ENCODE measurements at places on chromosomes 4 and X.

DNA sequence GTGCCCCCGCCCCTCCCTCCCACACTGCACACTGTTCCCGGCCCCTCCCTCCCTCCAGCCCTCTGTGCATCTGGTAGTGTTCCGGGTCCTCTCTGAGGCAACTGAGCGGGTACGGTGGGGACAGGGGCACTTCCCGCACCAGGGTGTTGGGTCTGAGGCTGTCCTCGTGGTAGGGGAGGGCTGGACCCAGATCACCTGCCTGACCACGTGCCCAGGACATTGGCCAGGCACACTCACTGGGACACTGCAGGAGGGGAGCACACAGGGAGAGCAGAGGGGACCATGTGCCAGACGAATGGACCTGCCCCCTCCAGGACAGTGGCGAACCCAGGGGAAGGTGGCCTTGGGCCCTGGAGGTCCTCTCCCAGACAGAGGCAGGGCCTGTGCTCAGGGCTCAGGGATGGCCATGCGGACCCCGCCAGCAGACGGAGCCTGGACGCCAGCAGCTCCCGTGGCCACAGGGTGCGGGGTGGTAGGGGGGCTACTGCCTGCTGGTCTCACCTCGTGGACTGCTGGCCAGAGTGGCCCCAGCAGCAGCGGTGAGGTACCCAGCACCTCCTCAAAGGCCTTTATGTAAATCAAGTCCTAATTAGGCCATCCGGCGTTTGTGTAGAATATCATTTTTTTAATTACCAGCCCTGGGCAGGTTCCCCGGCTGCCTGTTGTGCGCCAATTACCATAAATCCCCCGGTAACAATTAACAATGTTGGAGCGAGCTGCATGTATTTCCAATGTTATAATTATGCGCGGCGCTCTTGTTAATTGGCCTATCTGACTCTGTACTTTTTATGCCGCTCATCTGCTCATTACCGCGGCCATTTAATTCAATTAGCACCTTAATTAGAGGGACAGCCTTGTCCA is 106.9 kb downstream of the FAM53A start:
- no peak for DNase-seq

DNA sequence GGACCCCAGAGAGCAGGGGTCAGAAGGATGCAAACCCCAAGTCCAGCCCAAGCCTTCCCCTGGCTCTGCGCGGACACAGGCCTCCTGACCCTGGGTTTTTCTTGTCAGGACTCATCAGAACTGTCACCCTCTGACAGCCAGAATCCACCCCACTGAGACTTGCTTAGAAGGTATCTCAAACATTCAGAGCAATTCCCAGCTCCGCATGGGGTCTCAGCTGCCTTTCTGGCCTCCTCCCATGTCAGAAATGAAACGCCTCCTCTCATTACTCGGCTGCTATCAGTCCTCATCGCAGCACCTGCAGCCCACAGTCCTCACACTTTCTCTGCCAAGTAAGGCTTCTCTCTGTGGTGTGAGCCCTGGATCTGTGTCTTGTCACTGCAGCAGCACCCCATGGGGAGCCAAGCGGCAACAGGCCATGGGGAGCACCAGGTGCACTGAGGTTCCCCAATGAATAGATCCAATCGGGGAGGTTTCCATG is 97.8 kb downstream of the WFS1 start:
- no peak for DNase-seq

GRCh38 chr4:15352524-15352923 is 75.3 kb upstream of the C1QTNF7 start:
- no peak for DNase-seq

DNA sequence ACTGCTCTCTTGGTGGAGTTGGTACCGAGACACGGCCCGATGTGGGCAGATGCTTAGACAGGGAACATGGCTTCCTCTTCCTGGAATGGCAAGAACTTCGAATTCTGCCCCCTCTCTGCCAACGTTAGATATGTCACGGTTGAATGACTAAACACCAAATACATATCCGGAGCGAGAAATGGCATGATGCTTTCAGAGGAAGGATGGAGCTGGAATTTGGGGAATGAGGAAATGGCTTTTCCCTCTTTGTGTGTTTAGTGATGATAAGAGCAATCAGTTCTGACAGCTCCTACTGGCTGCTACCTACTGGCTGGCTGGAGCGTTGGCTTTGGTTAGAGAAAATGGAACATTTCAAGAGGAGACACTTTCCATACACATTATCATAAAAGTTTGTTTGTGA is 140.0 kb downstream of the DHRSX start:
- no peak for DNase-seq

Data from H1 (cell line).